Motor neuron (in vitro differentiated cells): ENCODE measurements at places on chromosomes 5 and 9. TPM values are rescaled to one million over a fixed set of nuclear protein-coding genes. Genes with fewer than 3 reads are reported as not detected.

- ATAC-seq: no peak
Observed at GRCh38 chr5:139063664-139064054, 134.5 kb downstream of the SIL1 start.

GRCh38 chr9:125412166-125412565, 150.5 kb downstream of the GAPVD1 start:
- no peak for ATAC-seq

Gene DENND4C
- 38.7 and 40.6 TPM in 2 replicates for total RNA-seq

Gene CBY3
- 1.0 and 2.1 TPM in 2 replicates for total RNA-seq

Gene SNCB
- total RNA-seq: 0.38 TPM in 1 of 2 replicates, not detected in the other

- ATAC-seq: no peak
Observed at GRCh38 chr9:14318934-14319580, 5.1 kb upstream of the NFIB start.

GRCh38 chr9:88947581-88948573, 43.4 kb upstream of the S1PR3 start:
- ATAC-seq: no peak

GRCh38 chr9:101005246-101005645, 23.3 kb upstream of the PLPPR1 start:
- no peak for ATAC-seq

- ATAC-seq: no peak
Observed at GRCh38 chr5:90803876-90804275, 245.3 kb downstream of the ADGRV1 start.

DNA sequence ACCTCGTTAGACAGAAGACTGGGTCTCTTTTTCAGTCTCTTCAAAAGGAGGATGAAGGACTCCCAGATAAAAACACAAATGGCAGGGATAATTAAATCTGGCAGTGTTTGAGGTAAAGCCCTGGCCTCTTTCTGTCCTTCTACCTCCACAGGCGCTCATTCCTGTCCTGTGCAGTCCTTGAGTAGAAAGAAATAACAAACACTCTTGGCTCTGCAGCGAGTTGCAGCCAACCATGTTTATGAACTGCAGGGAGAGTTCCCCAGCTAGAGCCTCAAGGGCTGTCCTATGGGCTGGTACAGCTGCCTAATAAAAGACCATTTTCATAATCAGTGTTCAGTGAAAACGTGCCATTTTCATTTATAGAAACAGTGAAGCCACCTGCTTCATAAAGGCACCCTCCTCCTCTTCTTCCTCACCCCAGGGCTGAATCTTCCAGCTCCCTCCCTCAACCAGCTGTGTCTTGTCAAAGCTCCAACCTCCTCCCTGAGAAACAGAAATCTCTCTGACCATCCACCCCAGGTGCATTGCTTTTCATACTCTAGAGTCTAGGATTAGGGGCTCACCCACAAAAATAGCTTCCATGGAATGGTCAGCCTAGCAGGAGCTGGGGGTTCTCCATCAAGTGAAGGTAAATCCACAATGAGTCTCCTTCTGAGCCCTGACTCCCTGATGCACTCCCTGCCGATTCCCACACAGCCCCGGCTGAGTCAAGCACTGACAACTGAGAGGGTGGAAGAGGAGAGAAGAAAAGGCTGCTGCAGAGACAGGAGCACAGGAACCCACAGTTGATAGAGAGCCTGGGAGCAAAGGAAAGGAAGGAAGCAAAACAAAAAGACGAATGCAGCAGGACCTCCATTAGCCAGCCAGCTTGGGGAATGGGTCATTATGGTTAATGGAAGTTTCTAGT, 150.7 kb downstream of the CMYA5 start:
- no peak for ATAC-seq

- ATAC-seq: no peak
Observed at GRCh38 chr9:138051586-138052321, 174.2 kb downstream of the CACNA1B start.

Gene KIAA1958
- 22.0 and 26.3 TPM in 2 replicates for total RNA-seq

DNA sequence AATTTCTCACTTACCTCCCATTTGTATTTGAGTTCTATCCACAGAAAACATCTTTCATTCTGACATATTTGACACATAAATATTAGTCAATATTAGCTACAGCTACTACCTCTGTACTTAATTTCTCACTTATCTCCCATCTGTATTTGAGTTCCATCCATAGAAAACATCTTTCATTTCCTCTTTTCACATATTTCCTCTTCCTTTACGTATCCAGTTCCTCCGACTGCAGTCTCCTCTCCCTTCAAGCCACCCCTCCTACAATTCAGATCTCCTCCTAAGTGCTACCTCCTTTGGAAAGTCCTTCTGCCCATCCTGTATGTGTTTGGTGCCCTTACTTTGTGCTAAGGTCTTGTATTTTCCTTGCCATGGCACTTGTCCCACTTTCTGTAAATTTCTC, 1.6 kb downstream of the SREK1IP1 start:
- no peak for ATAC-seq

Gene KIF20A
- 2.4 and 3.2 TPM in 2 replicates for total RNA-seq

Gene TGFBI
- total RNA-seq: 0.56 TPM in 1 of 2 replicates, not detected in the other

GRCh38 chr5:170481849-170482248, 22.0 kb upstream of the KCNIP1 start:
- ATAC-seq: no peak

Gene OR13C8
- total RNA-seq: 0.43 TPM in 1 of 2 replicates, not detected in the other

Gene AQP3
- 0.45 and 0.57 TPM in 2 replicates for total RNA-seq

DNA sequence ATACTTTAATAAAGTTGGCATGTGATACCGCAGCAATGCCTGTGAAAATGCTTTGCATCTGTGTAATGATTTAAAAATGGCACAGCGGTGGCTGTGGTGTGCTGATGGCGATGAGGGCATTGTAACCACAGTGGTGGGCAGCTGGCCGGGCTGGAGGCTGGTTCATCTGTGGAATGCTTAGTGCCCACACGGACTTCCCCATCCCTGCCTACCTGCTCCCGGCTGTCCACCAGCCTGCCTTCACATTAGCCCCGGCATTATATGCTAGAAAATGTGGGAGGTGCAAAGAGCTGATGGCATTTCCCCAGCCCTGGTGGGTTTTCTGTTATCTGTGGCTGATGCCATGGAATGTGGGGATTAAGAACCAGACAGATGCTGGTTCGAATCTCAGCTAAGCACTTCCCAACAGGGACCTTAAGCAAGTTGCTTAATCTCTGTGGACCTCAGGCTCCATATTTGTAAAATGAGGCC, 2.9 kb upstream of the NDST1 start:
- no peak for ATAC-seq

DNA sequence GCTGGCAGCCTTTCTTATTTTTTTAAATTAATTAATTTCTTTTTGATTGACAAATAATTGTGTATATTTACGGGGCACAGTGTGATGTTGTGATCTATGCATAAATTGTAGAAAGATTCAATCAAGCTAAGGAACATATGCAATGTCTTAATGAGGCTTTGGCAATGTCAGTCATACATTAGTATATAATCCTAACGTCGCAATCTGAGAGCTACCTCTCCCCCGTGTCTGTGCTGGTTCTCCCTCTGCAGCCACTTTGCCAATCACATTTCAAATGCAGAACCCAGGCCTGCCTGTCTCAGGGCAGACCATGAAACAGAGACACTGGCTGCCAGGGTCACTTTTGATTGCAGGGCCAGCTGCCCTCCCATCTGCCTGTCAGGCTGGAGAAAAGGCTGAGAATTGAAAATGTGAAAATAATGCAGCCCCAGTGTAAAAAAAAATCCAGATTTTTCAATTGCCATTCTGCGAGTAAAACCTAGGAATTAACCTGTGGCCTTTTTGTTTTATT, 56.3 kb downstream of the SLC24A2 start:
- no peak for ATAC-seq

DNA sequence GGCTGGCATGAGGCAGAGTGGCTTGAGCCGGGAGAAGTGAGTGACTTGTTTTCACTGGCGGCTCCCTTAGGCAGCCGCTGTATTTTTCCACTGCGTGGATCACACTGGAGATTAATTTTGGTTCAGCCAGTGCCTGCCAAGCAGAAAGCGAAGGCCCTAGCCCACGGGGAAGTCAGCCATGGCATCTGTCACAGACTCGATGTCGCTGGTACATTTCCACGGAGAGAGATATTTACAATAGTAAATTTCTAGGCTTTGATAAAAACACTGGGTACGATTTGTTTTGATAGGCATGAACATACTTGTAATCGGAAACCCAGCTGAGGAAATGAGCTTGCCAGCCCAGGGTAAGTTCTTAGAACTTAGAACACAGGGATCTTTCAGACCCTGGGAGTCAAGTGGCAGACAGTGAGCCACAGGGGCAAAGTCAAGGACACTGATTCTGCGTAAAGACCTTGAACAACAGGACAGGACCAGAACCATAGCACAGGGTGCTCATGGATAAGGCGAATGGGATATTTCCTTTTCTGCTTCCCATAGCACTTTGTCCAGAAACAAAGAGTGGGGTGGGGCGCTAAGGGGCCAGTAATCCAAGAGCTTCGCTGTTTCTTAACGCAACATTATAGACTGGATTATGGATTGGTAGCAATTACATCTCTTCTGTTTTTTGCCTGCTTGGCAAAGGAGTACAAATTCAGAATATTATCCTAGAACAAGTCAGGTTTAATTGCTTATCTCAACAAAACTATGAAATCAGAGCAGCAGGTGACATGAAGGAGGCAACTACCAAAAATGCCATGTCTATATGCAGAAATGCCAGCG, 4.5 kb downstream of the DUSP1 start:
- no peak for ATAC-seq

Gene TICAM2
- 0.39 and 2.4 TPM in 2 replicates for total RNA-seq

Gene ZNF622
- total RNA-seq: 63.3 and 66.4 TPM in 2 replicates

- ATAC-seq: no peak
Observed at GRCh38 chr5:146165903-146166302, 16.5 kb downstream of the LARS1 start.

GRCh38 chr5:135450336-135450735, 1.8 kb downstream of the TIFAB start:
- ATAC-seq: peak; percentile 63
